ENCODE measurements at places on chromosomes 1 and 21. TPM values are rescaled to one million over a fixed set of nuclear protein-coding genes. Genes with fewer than 3 reads are reported as not detected.

The PTCH2 gene
- total RNA-seq, result 0.18 TPM

The OR10X1 gene
- total RNA-seq, result not detected

The FCAMR gene
- not detected for total RNA-seq

The LINGO4 gene
- 0.07 TPM for total RNA-seq

The CACNA1S gene
- total RNA-seq, result not detected

The GJC2 gene
- total RNA-seq, result 1.7 TPM

The C1QA gene
- total RNA-seq, result not detected

The FAM167B gene
- total RNA-seq, result 3.1 TPM

The ZNF695 gene
- 15.3 TPM for total RNA-seq

The IQGAP3 gene
- 36.8 TPM for total RNA-seq
